ENCODE measurements at places on chromosomes 7 and 10.

GRCh38 chr7:150567871-150568301 is 696 bp downstream of the GIMAP4 start:
- DNase-seq: no peak

GRCh38 chr10:46309511-46310142 is 22.8 kb downstream of the ANTXRL start:
- no peak for DNase-seq

DNA sequence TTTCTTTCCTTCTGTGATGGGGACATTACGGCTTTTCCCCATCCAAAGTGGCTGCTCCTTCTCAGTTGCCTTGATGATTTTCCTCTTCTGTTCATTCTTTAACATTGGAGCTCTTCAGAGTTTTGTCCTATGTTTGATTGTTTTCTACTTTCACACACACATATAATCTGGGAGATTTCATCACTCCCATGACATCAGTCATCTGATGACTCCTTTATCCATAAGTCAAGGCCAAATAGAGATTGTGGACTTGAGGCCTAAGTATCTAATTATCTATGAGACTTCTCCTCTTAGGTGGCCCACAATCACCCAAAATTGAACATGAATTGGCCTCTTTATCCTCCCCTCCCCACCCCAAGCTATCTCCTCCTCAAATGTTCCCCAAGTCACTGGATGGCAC is 5.3 kb upstream of the COL1A2 start:
- DNase-seq: no peak

DNA sequence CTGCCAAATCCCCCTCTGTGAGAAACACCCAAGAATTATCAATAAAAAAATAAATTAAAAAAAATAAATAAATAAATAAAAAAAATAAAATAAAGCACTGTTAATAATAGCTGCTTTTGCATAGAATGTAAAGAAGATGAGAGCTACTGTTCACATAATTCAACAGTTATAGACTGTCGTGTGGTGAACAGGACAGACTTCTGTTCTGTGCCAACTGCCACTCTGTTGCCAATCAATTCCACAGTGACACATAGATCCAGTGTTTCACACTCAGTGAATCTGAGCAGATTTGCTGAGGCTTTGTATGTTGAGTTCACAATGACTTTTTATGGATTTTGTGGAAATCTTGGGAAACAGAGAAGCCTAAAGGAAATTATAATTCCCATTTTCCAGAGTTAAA is 14.9 kb downstream of the ARHGAP19 start:
- DNase-seq: no peak

DNA sequence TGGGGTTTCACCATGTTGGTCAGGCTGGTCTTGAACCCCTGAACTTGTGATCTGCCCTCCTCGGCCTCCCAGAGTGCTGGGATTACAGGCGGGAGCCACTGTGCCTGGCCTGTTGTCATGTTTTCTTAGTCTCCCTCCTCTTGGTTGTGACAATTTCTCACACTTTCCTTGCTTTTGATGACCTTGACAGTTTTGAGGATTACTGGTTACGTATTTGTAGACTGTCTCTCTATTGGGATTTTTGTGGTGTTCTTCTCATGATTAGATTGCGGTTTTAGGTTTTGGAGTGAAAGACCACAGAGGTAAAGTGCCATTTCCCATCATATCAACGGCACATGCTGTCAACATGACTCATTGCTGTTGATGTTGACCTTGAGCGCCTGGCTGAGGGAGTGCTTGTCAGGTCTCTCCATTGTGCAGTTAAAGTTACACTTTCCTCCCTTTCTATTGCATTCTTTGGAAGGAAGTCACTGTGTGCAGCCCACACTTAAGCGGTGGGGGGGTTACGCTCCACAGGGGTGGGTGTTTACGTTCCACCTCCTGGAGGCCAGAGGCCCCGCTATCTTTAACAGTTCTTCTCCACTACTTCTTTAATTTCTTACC is 10.8 kb downstream of the NEURL1 start:
- DNase-seq: no peak

GRCh38 chr10:43254881-43255633 is 11.8 kb downstream of the RASGEF1A start:
- no peak for DNase-seq

GRCh38 chr10:35495521-35496119 is 109.5 kb upstream of the GJD4 start:
- DNase-seq: no peak

DNA sequence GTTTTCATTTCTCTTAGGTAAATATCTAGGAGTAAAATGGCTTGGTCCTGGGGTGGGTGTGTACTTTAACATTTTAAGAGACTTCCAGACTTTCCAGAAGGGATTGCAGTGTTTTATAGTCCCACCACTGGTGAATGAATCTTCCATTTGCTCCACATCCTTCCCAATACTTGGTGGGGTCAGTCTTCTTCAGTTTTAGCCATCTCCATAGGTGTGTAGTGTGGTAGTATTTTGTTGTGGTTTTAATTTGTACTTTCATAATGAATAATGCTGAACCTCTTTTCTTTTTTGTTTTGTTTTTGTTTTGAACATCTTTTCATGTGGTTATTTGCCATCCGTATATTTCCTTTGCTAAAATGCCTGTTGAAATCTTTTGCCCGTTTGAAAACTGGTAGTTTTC is 86.4 kb downstream of the ANKRD61 start:
- DNase-seq: no peak

- no peak for DNase-seq
These were observed 122.3 kb downstream of the IMMP2L start for GRCh38 chr7:111439977-111440376.

GRCh38 chr10:110218632-110219031 is 11.2 kb downstream of the MXI1 start:
- no peak for DNase-seq

DNA sequence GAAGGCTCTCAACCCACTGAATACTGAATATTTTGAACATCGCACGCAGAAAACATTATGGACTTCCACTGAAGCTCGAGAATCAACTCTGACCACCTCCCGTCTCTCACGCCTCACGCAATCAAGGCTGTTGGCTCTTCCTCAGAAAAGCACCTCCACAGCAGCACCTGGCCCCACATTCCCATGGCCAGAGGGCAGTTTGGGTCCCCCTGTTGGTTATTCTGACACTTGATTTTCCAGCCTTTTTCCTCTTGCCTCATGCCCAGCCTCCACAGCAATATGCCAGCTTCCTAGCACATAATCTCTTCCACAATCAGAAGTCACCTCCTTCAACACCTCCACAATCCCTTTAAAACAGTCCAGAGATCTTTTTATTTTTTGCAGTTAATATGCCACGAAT is 55.9 kb downstream of the SVOPL start:
- no peak for DNase-seq

DNA sequence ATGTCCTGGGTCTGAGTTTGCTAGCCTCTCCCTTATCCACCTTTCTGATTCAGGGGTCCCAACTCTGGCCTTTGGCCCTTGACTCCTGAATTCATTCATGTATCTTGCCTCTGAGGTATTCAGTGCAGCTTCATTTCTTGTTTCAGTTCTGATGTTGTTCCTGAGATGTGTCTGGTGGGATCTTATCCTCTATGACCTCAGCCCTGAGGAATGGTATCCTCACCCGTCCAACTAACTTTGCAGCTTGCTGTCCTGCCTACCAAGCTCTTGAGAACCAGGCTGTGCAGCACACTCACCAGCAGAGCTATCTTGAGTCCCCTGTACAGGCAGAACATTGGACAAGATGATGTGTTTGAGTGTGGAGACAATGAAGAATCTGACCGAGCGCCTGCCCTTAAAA is 13.8 kb downstream of the SUFU start:
- peak; percentile 68 for DNase-seq

GRCh38 chr7:79453266-79453557 is 255 bp downstream of the MAGI2 start:
- DNase-seq: no peak

DNA sequence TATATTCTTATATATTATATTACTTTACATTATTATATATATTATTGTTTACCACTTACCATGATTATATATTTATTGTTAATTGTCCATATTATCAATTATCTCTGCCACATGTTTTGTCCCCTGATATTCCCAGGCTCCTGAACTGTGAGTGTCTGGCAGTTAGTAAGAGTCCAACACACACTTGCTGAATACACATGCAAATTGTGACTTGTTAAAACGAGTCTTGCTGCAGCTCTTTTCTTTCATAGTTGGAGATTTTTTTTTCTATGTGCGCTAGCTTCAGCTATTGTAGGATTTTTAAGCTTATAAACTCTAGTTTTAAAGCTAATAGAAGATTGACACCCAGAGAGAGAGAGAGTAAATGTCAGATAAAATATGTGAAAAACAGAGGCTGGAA is 207.8 kb upstream of the FAM3C start:
- no peak for DNase-seq

- DNase-seq: no peak
These were observed 26.8 kb upstream of the CACUL1 start for GRCh38 chr10:118781541-118781940.

- DNase-seq: no peak
These were observed 148.4 kb downstream of the MAD1L1 start for GRCh38 chr7:2084331-2084730.

DNA sequence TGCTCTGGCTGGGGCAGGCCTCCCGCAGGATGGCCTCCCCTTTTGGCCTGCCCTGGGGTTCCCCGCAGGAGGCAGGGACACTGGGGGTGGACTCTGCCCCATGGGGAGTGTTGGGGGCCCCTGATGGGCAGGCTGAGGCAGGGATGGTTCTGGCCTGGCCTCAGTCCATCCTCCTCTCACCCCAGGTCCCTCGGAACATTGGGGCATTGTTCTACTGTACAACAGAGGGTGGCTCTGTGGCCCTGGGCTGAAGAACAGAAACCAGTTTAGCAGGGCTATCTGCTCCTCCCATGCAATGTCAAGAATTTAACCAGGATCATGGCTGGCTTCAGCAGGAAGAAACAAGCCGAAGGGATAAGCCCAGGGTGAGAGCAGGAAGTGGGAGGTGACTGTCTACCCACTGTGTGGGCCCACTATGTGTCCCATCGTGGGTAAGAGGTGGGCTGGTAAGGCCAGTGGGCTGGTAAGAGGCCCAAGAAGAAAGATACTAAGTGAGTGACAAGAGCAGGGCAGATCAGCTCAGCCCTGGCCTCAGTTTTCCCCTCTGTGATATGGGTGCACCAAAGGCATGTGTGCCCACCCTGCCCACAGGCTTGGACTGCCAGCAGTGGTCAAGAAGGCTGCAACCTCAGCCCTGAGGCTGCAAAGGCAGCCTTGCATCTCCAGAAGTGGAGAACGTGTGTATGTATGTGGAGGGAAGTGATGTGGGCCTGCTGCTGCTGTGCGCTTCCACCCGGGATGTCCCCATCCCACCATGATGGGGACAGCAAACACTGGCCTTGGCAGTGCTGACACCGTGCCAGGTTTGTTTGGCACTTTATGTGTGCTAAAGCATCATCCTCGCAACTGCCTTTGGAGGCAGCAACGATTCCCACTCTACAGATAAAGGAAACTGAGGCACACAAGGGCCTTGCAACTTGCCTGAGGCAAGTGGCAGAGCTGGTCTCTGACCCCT is 138.9 kb downstream of the SH3PXD2A start:
- DNase-seq: no peak

GRCh38 chr7:99308461-99309074 is 17.1 kb upstream of the ARPC1A start:
- peak; percentile 50 for DNase-seq

DNA sequence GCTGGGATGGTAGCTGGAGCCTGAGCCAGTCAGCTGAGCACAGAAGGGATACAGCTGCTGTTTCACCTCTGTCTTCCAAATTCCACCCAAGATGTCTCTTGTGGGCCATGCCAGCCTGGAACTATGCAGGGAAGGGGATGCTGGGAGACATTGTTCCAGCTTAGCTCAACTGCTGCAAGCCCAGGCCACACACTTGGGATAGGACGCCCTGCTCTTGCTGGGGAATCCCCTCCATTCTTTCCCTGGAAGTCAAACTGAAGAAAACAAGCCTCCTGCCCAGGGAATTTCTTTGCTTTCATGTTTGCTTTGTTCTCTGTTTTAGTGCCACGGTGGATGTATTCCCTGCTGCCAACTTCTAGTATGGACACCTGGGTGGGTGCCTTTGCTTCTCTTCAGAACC is 55.2 kb upstream of the CDK13 start:
- no peak for DNase-seq

DNA sequence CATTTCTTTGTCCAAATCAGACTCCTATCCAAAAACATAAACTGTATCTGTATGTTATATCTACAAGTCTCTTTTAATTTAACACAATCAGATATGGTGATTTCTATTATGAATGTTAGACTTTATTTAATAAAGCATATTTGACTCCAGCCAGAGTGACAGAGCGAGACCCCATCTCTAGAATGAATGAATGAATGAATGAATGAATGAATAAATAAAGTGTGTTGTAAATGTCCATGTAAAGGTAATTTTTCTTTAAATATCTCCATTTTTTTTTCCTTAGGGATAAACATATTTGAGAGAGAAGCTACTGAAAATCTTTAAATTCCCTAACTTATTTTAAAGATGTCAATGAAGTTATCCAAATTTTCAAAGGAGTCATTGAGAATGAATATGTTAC is 18.1 kb upstream of the ALDH18A1 start:
- no peak for DNase-seq

DNA sequence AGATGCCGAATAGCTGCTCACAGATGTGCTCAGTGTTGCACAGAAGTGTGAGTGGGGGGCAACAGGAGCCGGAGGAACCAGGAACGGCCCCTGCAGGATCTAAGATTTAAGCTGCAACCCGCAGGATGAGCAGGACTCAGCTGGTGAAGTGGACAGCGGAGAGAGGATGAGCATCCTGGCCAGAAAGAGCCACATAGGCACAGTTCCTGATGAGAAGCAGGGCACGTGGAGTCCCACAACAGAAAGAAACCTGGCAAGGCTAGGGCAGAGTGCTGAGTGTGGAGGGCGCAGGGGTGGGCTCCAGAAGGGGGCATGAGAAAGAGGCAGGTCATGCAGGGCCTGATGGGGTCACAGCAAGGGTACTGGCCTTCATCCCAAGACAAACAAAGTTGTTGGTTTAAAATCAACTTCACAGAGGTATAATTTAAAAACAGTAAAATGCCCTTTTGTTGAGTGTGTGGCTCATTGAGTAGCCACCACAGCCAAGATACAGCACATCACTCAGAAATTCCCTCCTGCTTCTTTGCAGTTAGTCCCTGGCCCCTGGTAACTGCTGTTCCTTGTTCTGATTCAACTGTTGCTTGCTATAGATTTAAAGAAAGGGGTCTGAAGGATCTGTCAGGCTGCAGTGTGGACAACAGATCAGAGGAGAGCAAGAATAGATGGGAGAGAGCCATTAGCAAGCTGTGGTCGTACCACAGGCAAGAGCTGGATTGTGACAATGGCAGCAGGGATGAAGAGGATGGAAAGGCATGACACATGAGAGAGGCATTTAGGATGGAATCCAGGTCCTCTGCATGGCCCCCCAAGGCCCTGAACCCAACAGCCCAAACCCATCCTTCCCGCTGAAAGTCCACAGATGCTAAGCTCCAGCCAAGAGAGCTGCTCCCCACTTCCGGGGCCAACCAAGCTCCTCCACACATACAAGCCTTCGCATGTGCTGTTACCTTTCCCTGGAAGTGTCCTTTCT is 53.1 kb upstream of the OSBPL3 start:
- DNase-seq: peak; percentile 32

- no peak for DNase-seq
These were observed 325.7 kb downstream of the PARD3 start for GRCh38 chr10:34489411-34489810.
